ENCODE measurements at places on chromosomes 4 and X. TPM values are rescaled to one million over a fixed set of nuclear protein-coding genes. Genes with fewer than 3 reads are reported as not detected.

- no peaks in the 10 kb centered on the region for H3K4me1 ChIP-seq
- H3K4me3 ChIP-seq: no peak overlapping the region
- no peaks in the 10 kb centered on the region for H3K27me3 ChIP-seq
- H3K27ac ChIP-seq: no peak overlapping the region
These were observed 136.2 kb downstream of the CPZ start for GRCh38 chr4:8728536-8729407.

DNA sequence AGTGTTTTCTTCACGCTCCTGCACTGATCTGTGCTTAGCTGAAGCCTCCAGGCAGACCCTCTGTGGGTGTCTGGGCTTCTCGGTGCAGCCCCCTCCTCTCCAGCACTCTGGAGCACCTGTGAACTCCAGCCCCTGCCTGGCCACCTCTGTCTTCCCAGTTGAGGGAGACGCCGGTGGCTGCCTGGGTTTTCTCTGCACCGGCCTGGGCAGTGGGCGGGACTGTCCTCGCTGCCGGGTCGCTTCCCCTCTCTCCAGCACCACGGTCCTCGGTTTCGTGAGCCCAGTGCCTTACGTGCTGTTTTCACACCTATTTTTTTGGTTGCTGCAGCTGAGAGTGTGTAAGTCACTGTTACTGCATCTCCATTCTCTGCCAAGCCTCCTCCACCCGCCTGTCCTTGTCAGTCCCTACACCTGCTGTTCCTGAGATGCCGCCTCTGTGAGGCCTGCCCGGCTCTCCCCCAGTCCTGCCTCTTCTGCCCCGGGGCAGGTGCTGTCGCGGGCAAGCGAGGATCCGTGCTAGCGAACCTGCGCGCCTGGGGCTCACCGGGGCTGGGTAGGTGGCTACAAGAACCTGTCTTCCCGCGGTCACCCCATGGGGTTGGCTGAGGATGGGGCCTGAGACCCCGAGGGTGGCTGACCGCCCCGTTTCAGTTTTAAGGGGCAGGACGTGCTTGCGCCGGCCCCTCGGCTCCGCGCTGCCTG, 2.4 kb upstream of the FGFRL1 start:
- H3K4me1 ChIP-seq: peaks cover 9% of the 10 kb centered on the region
- DNase-seq: peak; percentile 25
- no peaks in the 10 kb centered on the region for H3K36me3 ChIP-seq
- H3K4me3 ChIP-seq: peak overlapping the region; percentile 52

- H3K27ac ChIP-seq: no peak overlapping the region
- H3K27me3 ChIP-seq: no peaks in the 10 kb centered on the region
- no peak for DNase-seq
- H3K4me1 ChIP-seq: no peaks in the 10 kb centered on the region
- no peak overlapping the region for H3K4me3 ChIP-seq
These were observed 201.8 kb upstream of the NDST4 start for GRCh38 chr4:115315182-115315581.

DNA sequence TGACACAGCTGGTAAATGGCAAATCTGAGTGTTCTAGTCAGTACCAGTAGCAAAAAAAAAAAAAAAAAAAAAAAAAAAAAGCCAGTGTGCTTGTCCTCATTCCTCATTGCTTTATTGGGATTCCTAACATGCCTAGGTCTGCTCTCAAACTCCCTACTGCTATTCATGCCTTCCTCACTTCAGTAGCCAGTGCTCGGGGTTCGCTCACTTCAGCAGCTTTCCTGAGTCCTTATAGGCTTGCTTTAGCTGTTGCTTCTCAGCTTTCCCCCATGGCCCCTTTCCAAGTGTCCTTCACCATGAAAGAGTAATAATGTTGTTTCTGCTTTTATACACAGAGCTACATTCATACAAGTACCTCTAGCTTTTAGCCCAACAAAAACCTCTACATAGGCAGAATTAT, 30.8 kb downstream of the SLITRK2 start:
- H3K4me3 ChIP-seq: no peak overlapping the region
- no peak overlapping the region for H3K27ac ChIP-seq
- DNase-seq: no peak
- H3K27me3 ChIP-seq: no peaks in the 10 kb centered on the region
- no peaks in the 10 kb centered on the region for H3K4me1 ChIP-seq
- no peaks in the 10 kb centered on the region for H3K36me3 ChIP-seq

- H3K36me3 ChIP-seq: no peaks in the 10 kb centered on the region
- H3K4me1 ChIP-seq: no peaks in the 10 kb centered on the region
- H3K4me3 ChIP-seq: no peak overlapping the region
- no peak for DNase-seq
- no peaks in the 10 kb centered on the region for H3K27me3 ChIP-seq
These were observed 2.7 kb upstream of the ITM2A start for GRCh38 chrX:79369871-79370270.

GRCh38 chrX:145190801-145191389, 56.4 kb upstream of the SPANXN1 start:
- no peaks in the 10 kb centered on the region for H3K27me3 ChIP-seq
- no peak overlapping the region for H3K4me3 ChIP-seq
- no peak for DNase-seq
- no peak overlapping the region for H3K27ac ChIP-seq

DNA sequence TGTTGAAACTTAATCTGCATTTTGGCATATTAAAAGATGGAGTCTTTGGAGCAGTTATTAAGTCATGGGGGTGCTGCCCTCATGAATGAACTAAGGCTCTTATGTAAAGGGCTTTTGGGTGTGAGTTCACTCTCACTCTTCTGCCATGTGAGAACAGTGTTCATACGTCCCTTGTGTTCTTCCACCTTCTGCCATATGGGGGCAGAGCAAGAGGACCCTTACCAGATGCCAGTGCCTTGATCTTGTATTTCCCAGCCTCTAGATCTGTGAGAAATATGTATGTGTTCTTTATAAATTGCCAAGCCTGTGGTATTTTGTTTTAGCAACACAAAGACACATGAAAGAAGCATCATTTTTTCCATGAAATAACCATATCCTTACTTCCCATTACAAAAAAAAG, 213.9 kb downstream of the SPOCK3 start:
- H3K27me3 ChIP-seq: no peaks in the 10 kb centered on the region
- no peak overlapping the region for H3K4me3 ChIP-seq
- no peak overlapping the region for H3K27ac ChIP-seq
- peak; percentile 18 for DNase-seq

DNA sequence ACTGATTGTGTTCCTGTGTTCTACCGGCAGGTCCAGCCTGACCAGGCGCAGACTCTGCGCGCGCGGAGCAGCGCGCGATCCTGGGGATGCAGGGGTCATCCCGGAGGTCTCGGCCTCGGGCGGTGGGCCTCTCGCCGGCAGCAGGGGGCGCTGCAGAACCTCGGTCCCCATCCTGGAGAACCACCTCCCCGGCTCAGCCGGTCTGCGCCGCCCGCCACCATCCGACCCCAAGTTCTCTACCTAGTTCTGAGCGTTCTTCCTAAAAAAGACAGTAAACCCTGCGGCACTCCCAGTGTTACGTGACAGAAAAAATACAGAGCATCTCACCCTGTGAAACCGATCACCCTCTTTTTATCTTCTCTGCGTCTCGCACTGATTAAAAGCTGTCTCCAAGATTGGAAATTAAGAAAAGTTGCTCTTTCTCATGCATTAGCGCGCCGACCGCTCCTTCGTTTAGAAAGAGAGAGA, 1.6 kb downstream of the TRPC3 start:
- H3K4me1 ChIP-seq: peaks cover 9% of the 10 kb centered on the region
- DNase-seq: peak; percentile 56
- peaks cover 38% of the 10 kb centered on the region for H3K27me3 ChIP-seq
- no peaks in the 10 kb centered on the region for H3K36me3 ChIP-seq

GRCh38 chrX:259692-260355, 21.4 kb upstream of the PLCXD1 start:
- DNase-seq: no peak
- no peaks in the 10 kb centered on the region for H3K4me1 ChIP-seq
- H3K4me3 ChIP-seq: no peak overlapping the region
- no peaks in the 10 kb centered on the region for H3K36me3 ChIP-seq
- no peak overlapping the region for H3K27ac ChIP-seq

- H3K27ac ChIP-seq: no peak overlapping the region
- DNase-seq: no peak
- no peaks in the 10 kb centered on the region for H3K36me3 ChIP-seq
- peaks cover 14% of the 10 kb centered on the region for H3K4me1 ChIP-seq
- H3K27me3 ChIP-seq: no peaks in the 10 kb centered on the region
- no peak overlapping the region for H3K4me3 ChIP-seq
These were observed 129.5 kb downstream of the TSPAN5 start for GRCh38 chr4:98528882-98529281.

DNA sequence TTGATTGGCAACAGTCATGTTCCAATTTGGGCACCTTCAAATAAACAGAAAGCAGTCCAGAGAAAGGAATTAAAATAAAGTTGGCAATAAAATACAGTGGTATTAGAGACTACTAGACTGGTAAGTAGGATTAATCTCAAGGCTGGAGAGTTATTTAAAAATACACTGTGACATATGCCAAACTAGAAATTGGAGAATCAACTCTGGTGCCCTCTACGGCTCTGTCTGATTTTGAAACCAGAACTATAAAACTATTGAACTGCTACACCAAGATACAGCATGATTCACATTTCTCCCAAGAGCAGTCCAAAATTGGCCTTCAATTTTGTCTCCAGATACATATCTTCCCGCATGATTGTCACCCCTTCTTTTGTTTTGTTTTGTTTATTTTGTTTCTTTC, 78.7 kb upstream of the FAM47B start:
- H3K27me3 ChIP-seq: no peaks in the 10 kb centered on the region
- no peak overlapping the region for H3K27ac ChIP-seq
- no peak for DNase-seq
- H3K4me3 ChIP-seq: no peak overlapping the region

- no peak for DNase-seq
- no peaks in the 10 kb centered on the region for H3K27me3 ChIP-seq
- peaks cover 49% of the 10 kb centered on the region for H3K36me3 ChIP-seq
- H3K4me3 ChIP-seq: no peak overlapping the region
These were observed 38.4 kb downstream of the NOP14 start for GRCh38 chr4:2924765-2925301.

- no peak for DNase-seq
- no peaks in the 10 kb centered on the region for H3K4me1 ChIP-seq
- H3K27me3 ChIP-seq: no peaks in the 10 kb centered on the region
- no peak overlapping the region for H3K4me3 ChIP-seq
These were observed 204.9 kb upstream of the PPARGC1A start for GRCh38 chr4:24094726-24095125.

- DNase-seq: no peak
- H3K27me3 ChIP-seq: no peaks in the 10 kb centered on the region
- H3K36me3 ChIP-seq: peaks cover 8% of the 10 kb centered on the region
- no peak overlapping the region for H3K4me3 ChIP-seq
- peaks cover 37% of the 10 kb centered on the region for H3K4me1 ChIP-seq
These were observed 81.9 kb downstream of the HPRT1 start for GRCh38 chrX:134541906-134542305.

DNA sequence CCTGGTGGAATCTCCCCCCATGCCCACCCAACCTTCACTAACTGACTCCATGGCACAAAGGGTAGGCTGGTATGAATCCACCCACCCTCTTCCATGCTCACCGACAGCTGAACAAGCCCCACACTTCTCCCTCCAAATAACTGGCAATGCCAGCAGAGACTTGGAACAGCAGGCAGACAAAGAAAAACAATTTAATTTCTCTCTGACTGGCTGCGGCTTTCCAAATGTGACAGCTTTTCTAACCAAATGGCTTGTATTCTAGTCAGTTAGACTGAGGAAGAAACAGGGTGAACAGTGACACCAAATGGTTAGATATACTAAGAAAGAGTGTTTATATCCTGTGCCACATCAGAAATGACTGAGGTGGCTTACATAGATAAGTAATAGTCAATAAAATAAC, 199.3 kb upstream of the ADAMTS3 start:
- no peaks in the 10 kb centered on the region for H3K36me3 ChIP-seq
- no peak for DNase-seq
- H3K27ac ChIP-seq: no peak overlapping the region
- H3K27me3 ChIP-seq: no peaks in the 10 kb centered on the region
- no peaks in the 10 kb centered on the region for H3K4me1 ChIP-seq

DNA sequence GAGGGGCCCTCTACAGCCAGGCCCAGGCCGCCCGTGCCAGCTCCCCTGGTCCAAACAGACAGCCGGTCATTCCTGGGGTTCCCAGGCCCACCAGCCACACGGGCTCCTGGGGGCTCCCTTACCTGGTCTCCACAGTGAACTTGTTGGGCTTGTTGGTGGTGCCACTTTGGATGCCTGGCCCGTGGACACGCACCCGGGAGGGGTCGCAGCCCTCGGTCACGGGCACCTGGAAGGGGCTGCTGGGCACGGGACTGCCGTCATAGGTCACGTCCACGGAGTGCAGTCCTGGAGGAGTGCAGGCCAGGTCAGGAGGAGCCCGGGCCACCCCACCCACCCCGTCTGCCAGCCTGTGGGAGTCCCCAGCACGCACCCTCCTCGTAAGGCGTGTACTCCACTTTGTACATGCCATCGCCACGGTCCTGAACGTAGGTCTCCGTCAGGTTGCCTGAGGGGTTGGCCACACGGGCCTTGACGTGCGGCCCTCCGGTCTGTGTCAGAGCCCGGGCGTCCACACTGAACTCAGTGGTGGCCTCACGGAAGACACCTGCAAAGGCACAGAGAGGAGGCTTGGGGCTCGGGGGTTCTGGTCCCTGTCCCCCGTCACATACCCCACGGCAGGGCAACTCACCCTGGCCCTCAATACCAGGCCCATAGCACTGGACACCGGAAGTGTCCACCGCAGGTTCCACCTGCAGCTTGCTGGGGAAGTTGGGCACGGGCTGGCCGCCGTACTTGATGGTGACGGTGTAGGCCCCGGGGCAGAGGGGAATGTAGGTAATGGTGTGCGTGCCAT, 14.9 kb downstream of the FLNA start:
- H3K4me3 ChIP-seq: no peak overlapping the region
- H3K27ac ChIP-seq: no peak overlapping the region
- no peaks in the 10 kb centered on the region for H3K4me1 ChIP-seq

- H3K27ac ChIP-seq: no peak overlapping the region
- H3K36me3 ChIP-seq: no peaks in the 10 kb centered on the region
- no peaks in the 10 kb centered on the region for H3K27me3 ChIP-seq
- DNase-seq: no peak
These were observed 17.0 kb upstream of the SLAIN2 start for GRCh38 chr4:48324281-48324680.

GRCh38 chr4:53168228-53168627, 197.6 kb downstream of the SCFD2 start:
- no peaks in the 10 kb centered on the region for H3K4me1 ChIP-seq
- no peaks in the 10 kb centered on the region for H3K27me3 ChIP-seq

DNA sequence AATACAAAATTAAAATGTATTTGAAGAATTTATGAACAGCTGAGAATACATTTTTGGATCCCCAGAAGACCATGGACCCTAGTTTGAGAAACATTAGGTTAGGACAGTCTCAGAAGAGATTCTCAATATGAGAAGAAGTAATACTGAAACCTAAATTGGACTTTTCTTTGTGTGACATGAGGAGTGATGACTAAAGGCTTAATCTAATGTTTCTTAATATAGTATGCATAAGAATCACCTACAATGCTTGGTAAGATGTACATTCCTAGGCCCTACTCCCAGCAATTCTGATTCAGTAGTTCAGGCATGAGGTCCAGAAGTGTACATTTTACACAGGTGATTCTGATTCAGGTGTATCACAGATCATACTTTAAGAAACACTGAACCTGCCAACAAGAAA, 31.6 kb upstream of the HUWE1 start:
- no peak overlapping the region for H3K27ac ChIP-seq
- DNase-seq: no peak
- H3K4me3 ChIP-seq: no peak overlapping the region
- no peaks in the 10 kb centered on the region for H3K36me3 ChIP-seq
- H3K4me1 ChIP-seq: no peaks in the 10 kb centered on the region

ARHGEF6 gene
- total RNA-seq: 5.5 TPM

PQBP1 gene
- total RNA-seq: 86.3 TPM

FAM149A gene
- total RNA-seq: 0.20 TPM

UPF3B gene
- 10.2 TPM for total RNA-seq

ELK1 gene
- total RNA-seq: 27.5 TPM

RRH gene
- total RNA-seq: not detected
